HFFc6 (cell line): ENCODE measurements at places on chromosomes 2 and 18. TPM values are rescaled to one million over a fixed set of nuclear protein-coding genes. Genes with fewer than 3 reads are reported as not detected.

The COL4A3 gene
- total RNA-seq, result not detected in 3 replicates

The ABCA12 gene
- total RNA-seq, result 0.02 to 0.08 TPM (median 0.07 TPM) in 3 replicates

The LYPD6B gene
- total RNA-seq, result 23.6 to 87.8 TPM (median 65.5 TPM) in 3 replicates

The PLA2R1 gene
- total RNA-seq, result 3.2 to 6.1 TPM (median 5.1 TPM) in 3 replicates

The AQP12B gene
- total RNA-seq, result not detected in 3 replicates

DNA sequence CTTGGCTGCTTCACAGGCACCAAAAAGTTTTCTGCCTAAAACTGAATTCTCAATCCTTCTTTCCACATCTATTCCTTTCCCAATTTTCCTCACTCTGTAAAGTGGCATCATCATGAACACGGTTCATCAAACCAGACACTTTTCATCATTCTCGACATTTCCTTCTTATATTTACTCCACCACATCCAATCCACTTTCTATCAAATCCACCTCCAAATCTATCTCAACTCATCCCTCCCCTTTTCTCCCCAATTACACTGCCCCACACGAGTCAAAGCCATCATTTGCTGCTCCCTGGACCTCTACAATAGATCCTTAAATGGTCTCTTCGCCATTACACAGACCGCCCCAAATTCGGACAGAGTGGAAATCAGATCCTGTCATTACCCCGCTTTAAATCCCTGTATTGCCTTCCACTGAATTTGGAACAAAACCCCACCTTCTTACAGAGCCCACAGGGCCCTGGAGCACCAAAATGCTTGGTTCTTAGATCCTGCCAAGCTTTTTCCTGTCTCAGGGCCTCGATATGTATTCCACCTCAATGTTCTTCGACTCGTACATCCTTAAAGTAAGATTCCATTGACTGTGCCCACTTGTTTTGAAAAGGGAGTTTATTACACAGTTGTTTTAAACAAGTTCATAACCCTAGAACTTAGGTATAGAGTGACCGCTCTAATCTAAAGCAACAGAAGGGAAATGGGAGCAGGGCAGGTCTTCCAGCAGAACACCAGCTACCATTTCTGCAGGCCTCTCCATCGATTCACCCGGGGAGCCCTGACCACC is 856 bp downstream of the ACAA2 start:
- no peak for DNase-seq

DNA sequence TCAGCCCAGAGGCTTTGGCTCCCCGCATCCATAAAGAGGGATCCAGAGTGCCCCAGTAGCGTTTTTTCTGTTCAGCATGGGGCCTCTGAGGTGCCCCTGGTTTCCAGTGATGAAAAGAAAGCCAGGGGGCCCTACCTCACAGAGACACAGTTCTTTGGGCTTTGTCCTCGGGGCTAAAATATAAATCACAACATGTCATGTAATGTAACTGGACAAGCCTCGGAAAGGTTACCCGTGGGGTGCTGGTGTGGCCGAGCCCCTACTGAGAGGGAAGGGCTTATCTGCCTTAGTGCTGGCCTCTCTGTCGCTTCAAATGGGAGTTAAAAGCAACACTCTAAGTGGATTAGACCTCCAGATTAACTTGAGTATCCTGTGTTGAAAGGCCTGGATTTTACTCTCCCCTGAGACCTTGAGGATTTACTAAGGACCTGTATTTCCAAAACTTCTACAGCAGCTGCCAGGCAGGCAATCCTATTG is 251.6 kb upstream of the APCDD1 start:
- no peak for DNase-seq

- DNase-seq, result no peak
These were observed 24.4 kb upstream of the ACKR3 start for GRCh38 chr2:236545248-236545658.

DNA sequence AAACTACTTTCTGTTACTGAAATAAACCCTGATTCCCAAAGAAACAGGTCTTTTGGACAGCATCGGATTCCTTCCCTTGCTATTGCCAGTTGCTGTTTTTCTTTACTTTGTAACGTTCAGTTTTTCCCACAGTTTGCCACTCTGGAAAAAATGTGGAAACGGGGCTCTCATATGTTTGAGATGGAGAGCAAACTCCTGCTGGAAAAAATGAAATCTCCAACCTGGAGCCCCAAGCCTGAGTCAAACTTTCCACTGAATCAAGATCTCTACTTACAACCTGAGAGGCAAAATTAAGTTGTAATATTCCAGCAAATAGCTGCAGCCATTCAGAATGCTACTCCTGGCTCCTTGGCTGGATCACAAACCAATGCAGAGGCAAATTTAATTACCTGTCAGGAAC is 270.7 kb downstream of the SRBD1 start:
- DNase-seq, result no peak

DNA sequence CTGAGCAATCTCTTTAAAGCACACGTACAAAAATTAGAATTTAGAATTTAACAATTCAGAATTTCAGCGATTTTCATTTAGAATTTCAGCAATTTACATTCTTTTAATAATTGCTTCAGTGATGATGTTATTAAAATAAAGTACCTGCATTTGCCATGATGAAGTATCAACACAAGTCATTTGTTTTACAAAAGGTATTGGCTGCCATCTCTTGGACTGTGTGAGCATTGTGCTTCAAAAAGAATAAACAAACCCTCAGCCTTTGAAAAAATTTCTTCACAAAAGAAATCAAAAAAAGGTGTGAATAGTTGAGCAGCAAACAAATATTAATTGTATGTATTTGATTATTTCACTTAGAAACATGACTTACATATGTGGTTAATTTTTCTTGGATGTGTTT is 27.1 kb upstream of the ZC3H15 start:
- DNase-seq, result peak; percentile 8

- DNase-seq, result peak; percentile 86
These were observed 56.6 kb downstream of the UBE2E3 start for GRCh38 chr2:181036848-181037603.

GRCh38 chr2:206472094-206472493 is 28.8 kb downstream of the ADAM23 start:
- no peak for DNase-seq

- DNase-seq, result no peak
These were observed 66.8 kb downstream of the BIN1 start for GRCh38 chr2:127040169-127040568.

DNA sequence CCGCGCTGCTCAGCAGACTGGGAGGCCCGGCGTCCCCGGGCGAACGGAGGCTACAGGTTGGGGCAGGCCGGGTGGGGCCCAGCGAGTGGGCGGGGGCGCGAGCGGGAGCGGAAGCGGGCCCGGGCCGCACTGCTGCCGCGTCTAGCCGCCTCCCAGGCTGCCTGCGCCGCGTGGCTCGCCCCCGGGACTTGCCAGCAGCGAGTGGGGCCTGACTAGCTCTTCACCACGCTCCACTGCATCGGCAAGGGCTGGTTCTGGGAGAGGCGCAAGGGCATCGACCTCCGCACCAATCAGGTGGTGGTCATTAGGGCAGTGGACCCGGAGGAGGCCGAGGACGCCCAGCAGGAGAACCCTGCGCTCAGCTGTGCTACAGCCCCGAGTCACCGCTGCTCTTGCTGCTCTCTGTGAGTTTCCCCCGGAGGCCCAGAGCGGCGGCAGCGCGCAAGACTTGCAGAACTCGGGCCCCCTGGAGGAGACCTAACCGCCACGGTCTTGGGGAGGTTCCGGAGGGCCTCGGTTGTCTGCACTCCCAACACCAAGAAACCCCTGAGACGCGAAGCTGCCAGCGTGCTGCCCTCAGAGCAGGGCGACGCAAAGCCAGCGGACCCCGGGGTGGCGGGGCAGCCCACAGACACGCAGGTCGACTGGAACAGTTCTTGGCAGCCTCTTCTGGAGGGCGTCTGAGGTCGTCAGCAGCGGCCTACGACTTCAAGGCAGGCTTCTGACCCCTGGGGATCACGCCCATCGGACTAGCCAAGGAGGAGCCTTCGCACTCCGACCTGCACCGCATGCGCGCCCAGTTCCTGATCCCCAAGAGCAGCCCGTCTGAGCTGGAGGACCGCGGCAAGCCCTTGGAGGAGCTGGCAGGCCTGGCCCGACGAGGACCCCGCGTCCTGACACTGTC is 27.2 kb upstream of the PTPN2 start:
- DNase-seq, result no peak

- DNase-seq, result no peak
These were observed 20.1 kb downstream of the INPP5D start for GRCh38 chr2:233079953-233080835.

- peak; percentile 51 for DNase-seq
These were observed 206.3 kb downstream of the LTBP1 start for GRCh38 chr2:33153008-33153407.

GRCh38 chr18:80177128-80177527 is 68.1 kb downstream of the ADNP2 start:
- no peak for DNase-seq

GRCh38 chr2:196987649-196988364 is 61.3 kb upstream of the PGAP1 start:
- DNase-seq, result peak; percentile 97
